Amniotic stem cell (primary cell): ENCODE measurements at places on chromosomes 2 and 18.

DNA sequence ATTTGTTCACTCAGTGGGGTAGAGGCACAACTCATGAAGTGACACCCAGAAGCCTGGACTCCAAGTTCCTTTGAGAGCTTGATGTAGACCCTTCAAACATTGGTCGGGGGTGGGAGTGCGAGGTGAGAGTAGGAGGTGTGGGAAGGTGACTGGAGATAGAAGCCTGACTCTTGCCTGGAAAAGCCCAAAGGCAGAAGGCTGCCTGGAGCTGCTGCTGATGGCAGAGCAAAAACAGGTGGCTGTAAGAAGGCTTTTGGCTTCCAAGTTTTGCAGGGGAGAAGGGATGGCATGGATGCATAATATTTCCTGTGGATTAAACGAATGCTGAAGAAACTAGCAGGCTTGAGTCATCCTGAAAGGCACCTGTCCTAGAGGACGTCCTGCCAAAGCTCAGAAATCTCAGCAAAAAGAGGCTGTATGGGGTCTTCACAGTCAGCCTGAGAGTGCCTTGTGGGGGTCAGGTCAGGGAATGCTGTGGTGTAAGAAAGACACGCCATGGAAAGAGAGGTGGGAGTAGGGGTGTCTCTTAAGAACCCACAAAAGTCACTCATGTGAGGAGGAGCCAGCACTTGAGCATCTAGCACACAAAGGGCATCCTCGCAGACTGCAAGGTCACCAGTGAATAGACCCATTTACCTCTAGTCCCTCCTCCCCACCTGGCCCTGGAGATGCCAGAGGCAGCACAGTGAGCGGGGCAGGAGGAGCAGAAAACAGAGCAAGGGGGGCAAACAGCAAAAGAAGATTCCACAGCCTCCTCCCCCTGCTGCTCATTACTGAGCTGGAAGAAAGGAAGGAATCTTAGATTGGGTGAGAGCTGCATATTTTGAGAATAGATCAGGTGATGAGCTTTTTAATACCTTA lies 37.5 kb downstream of the FASTKD2 start:
- DNase-seq: no peak

DNA sequence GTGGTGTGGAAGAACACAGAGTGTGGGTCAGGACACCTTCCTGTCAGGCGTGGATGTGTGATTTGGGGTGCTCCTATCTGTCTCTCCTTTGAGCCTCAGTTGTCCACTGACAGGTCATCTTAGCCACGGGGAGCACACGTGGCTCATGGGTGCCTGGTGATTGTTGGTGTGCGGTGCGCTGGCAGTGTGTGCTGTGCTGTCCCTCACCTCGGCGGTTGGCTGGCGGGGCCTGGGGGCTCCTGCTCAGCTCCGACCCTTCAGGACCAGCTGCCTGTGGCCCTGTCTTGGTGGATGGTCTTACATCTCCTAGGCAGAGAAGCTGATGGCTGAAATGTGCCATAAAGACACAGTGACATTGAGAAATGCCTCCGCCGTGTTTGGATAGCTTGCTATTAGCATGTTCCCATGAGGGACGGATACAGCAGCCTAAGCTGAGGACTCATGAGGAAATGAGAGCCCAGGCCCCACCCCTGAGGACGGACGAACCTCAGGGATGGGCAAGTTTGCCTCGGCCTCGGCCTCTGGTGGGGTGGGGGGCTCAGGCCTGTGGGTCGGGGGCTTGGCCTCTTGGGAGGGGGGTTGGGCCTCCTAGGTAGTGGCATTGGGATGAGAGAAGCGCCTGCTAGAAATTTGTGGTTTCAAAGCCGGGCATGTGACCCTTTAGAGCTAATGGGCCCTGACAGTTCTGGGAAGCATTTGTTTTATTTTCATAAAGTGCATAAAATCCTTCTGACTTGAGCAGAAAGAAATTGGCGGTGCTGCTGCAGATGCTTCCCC lies 20.3 kb upstream of the ASB1 start:
- DNase-seq: no peak

DNA sequence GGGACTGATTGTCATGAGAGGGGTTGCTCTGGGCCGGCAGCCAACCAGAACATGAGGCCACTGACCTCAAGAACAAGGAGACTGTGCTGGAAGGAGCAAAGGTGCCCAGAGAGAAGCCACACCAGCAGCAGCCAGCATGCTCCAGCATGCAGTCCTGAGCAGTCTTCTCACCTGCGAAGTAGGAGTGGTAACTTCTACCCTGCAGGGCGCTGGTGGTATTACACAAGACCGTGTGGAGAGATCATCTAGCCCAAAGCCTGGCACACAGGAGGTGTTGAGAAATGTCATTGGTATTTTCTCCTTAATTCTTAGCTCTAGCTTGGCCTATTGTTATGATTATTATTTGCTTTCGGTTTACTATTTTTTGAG lies 132.7 kb downstream of the TSN start:
- DNase-seq: no peak

DNA sequence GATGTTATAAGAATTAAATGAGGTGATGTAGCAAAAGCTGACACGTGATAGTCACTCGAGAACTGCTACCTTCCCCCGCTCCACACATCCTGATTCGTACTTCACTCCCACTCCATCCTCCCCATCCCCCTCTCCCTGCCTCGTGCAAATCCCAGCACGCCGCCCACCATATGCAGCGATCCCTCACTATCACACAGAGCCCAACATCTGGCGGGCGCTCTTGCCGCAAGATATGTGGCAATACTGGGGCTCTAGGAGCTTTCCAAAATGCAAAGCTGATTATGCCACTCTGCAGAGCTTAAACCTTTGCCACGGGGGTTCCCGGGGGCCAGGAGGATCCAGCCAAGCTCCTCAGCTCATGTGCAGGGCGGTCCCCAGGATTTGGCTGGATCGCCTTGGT lies 37.4 kb downstream of the DNMT3A start:
- no peak for DNase-seq

GRCh38 chr2:163984986-163985385 lies 249.2 kb upstream of the FIGN start:
- no peak for DNase-seq

GRCh38 chr2:147098940-147099339 lies 745.9 kb upstream of the ACVR2A start:
- DNase-seq: no peak

- no peak for DNase-seq
These were observed 68.3 kb upstream of the ZNF521 start for GRCh38 chr18:25420077-25420825.

GRCh38 chr2:65402323-65402722 lies 30.1 kb downstream of the SPRED2 start:
- DNase-seq: no peak

- DNase-seq: no peak
These were observed 86.3 kb upstream of the NPAS2 start for GRCh38 chr2:100733391-100734187.

GRCh38 chr2:864501-865106 lies 86.0 kb upstream of the SNTG2 start:
- DNase-seq: no peak

GRCh38 chr2:230684270-230685168 lies 28.1 kb upstream of the CAB39 start:
- DNase-seq: no peak

- DNase-seq: no peak
These were observed 47.1 kb upstream of the MAP4K3 start for GRCh38 chr2:39484206-39484605.

- DNase-seq: no peak
These were observed 43.1 kb downstream of the MERTK start for GRCh38 chr2:111941531-111941930.

GRCh38 chr2:215862351-215862771 lies 151.0 kb downstream of the MREG start:
- DNase-seq: no peak

DNA sequence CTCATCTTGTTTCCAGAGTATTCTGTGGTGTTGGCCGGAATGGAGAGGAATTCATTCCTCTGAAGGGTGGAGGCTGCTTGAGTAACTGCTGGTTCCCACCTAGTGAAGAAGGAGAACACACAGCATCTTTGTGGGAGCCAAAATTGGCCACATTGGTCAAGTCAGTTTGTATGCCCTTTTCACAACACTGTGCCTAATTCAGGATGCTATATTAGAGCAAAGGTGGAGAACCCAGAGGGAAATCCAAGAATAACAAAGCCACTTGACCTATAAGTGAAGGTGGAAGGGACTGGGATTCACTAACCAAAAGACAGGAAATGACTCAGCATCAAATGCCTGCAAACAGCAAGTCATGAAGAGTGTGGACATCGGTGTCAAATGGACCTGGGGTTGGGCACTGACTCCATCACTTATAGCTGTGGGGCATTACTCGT lies 27.3 kb upstream of the MLPH start:
- DNase-seq: no peak

DNA sequence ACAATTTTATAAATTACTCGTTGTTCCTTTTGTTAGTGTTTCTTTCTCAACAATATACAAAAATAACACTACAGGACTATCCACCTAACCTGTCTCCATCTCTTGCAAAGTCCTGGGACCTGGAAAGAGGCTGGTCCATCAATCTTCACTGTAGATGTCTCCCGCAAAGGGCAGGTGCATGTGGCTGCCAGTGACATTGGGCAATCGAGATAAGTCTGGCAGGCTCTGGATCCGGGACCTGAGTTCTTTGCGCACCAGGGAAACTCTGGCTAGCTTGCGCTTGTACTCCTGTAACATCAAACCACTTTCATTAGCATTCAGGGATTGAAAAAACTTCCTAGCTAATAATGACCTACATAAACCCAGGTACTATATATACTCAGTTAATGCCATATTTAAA lies 20.5 kb downstream of the RMP24 start:
- DNase-seq: no peak

DNA sequence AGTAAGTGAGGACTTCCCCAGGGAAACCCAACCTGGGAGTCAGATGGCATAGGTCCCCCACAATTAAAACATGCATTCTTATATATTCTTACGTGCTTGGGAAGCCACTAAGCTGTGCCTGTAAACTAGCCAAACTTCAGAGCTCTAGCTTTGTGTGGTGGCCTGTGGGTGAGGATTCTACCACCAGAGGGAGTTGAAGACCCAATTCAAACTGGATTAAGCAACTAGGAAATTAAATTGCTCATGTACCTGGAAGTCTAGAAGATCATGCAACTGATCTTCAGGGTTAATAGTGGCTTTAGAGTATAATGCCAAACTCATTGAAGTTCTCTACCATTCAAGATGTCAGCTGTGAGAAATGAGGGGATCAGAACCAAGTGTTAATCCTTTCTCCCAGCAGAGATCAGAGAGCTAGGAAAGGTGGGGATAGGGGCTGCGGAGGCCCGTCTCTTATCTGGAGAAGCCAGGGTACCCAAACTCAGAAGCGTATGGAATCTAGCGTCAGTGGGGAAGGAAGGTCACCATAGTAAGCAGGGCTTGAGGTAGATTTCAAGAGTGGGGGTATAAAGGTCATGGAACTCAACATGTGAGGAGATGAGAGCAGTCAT lies 53.2 kb upstream of the CCDC85A start:
- DNase-seq: peak; percentile 3

GRCh38 chr2:216478151-216478550 lies 20.5 kb upstream of the RPL37A start:
- peak; percentile 35 for DNase-seq

DNA sequence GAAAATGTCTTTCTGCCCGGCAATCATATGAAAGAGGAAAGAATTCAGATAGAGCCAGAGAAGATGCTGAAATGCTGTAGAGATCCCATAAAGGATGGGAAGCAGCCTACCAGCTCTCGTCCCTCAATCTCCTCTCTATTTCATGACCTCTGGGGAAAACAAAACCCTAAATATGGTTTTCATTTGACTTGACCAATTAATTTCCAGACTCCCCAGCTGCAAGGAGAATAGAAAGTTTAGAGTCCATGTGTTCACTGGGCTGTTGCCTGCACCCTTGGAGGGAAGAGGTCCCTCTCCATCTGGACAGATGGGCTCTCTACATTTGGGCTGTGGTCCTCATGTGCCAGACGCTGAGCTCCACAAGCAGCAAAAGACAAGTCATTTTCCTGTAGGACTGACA lies 40.6 kb downstream of the CAPN13 start:
- no peak for DNase-seq

GRCh38 chr2:71275939-71276310 lies 49.0 kb upstream of the PAIP2B start:
- no peak for DNase-seq

- no peak for DNase-seq
These were observed 14.2 kb downstream of the WNT10A start for GRCh38 chr2:218894880-218895157.

- no peak for DNase-seq
These were observed 49.3 kb upstream of the FZD7 start for GRCh38 chr2:201984333-201984732.

GRCh38 chr2:170177950-170178781 lies at the start of gene MYO3B:
Gene MYO3B, plus strand, starts transcription at chr2:170178147. Its CDS starts 141 bp downstream, at chr2:170178288.
- DNase-seq: no peak

DNA sequence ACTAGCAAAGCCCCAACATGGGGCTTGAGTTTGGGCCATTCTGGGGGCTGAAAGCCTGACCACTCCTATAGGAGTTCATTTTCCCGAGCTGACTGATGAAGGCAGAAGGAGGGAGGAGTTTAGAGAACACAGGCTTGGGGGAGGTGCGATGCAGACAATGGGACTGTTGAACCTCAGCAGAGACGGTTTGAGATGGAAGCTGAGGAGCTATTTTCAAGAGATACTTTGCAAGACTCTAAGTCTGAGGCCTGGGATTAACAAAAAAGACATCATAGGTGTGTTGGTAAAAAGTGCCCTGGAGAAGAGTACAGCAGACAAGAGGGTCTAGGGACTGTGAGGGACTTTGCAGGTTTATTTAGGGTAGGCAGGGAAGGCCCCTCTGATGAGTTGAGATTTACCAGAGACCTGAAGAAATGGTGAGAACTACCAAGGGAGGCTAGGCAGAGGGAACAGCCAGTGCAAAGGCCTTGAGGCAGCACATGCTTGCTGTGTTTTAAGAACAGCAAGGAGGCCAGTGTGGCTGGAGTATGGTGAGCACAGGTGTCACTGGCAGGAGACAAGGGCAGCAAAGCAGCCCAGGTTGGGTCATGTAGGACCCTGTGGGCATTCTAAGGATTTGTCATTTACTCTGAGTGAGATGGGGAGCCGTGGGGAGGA lies 31.6 kb downstream of the PCBP1 start:
- DNase-seq: no peak

- DNase-seq: no peak
These were observed 254.7 kb downstream of the HDAC4 start for GRCh38 chr2:239146011-239146641.

DNA sequence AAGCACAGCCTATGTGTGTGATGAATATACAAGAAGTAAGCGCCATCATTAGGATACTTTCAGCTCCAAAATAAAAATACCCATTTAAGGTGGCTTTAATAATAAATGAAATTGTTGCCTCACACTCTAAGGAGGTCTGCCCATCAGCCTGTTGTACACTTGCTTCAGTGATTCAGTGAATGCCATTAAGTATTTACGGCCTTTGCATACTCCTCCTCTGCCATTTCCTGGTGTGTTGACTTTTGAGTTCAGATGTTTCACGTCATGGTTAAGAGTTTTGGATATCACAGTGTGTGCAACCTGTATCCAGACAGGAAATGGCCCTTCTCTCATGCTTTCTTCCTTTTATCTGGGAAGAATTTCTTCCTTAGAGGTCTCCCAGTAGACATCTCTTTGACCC lies 38.6 kb upstream of the SNORC start:
- DNase-seq: no peak
